ENCODE measurements at places on chromosomes 12 and 14.

- DNase-seq, result no peak
Observed at GRCh38 chr12:112153181-112153892, 28.0 kb downstream of the TRAFD1 start.

- DNase-seq, result no peak
Observed at GRCh38 chr12:69966409-69966808, 141.4 kb downstream of the MYRFL start.

GRCh38 chr12:5982106-5982505, 37.0 kb upstream of the ANO2 start:
- DNase-seq, result no peak

DNA sequence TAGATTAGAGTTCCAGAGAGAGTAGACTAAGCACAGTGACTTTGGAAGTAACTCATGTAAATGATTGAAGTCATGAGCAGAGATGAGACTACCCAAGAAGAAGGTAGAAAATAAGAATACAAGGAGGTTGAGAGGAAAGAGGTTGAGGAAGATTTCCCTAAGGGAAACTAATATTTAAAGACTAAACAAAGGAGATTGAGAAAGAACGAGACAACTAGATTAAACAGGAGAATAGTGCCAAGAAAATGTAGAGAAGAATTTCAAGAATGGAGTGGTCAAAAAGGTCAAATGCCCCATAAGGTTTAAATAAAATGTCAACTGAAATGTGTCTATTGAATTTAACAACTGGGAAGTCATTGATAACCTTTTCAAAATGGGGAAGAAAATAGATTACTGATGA, 59.0 kb downstream of the RPS29 start:
- no peak for DNase-seq

DNA sequence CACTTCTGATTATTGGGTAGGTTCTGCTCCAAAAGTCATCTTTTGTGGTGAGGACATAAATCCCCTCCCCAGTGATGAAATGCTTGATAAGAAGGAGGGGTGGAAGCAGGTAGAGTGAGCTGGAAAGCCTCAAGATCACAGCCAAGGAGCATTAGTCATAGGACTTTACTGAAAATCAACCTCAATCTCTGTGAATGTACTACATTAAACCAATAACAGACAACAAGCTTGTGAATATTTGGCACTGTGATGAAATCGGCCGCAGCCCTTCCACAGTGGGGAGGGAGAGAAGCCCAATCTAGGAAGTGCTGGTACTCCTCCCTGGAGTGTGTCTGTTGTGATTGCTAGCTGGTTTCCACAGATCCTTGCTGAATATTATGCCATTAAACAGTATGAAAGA, 41.2 kb upstream of the PTCSC3 start:
- DNase-seq, result no peak

GRCh38 chr12:39813776-39814175, 194.2 kb upstream of the ABCD2 start:
- DNase-seq, result no peak

DNA sequence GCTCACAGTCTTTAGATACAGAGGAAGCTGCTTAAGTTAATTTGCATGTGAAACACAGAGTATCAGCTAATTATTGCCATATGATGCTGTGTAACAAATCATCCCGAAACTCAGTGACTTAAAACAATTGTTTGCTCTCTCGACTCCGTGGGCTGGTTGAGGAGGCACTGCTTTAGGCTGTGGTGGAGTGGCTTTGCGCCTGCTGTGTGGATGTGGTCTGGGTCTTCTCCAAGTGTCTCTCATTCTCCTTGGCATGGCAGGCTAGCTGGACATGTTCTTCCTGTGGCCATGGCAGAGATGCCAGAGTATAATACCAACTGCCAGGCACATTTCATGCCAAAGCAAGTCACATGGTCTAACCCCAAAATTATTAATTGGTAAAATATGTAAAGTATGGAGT, 40.9 kb downstream of the PELI2 start:
- DNase-seq, result no peak

GRCh38 chr12:1107669-1108068, 116.6 kb downstream of the ERC1 start:
- no peak for DNase-seq

GRCh38 chr12:118150625-118151024, 14.7 kb downstream of the PEBP1 start:
- DNase-seq, result no peak

GRCh38 chr12:40921563-40922163, 229.4 kb downstream of the CNTN1 start:
- DNase-seq, result no peak

DNA sequence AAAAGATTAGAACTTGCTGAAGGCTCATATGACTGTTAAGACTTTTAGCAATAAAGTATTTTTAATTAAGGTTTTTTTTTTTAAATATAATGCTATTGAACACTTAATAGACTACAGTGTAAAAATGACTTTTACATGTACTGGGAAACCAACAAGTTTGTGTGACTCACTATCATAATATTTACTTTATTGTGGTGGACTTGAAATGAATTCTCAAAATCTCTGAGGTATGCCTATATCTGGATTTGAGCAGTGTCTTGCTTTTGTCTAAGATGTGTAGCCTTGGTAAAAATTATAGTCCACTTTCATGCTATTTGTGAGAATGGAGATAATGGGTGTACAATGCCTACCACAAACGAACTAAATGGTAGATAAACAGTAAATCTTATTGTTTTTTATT, 33.9 kb upstream of the NAV3 start:
- no peak for DNase-seq

DNA sequence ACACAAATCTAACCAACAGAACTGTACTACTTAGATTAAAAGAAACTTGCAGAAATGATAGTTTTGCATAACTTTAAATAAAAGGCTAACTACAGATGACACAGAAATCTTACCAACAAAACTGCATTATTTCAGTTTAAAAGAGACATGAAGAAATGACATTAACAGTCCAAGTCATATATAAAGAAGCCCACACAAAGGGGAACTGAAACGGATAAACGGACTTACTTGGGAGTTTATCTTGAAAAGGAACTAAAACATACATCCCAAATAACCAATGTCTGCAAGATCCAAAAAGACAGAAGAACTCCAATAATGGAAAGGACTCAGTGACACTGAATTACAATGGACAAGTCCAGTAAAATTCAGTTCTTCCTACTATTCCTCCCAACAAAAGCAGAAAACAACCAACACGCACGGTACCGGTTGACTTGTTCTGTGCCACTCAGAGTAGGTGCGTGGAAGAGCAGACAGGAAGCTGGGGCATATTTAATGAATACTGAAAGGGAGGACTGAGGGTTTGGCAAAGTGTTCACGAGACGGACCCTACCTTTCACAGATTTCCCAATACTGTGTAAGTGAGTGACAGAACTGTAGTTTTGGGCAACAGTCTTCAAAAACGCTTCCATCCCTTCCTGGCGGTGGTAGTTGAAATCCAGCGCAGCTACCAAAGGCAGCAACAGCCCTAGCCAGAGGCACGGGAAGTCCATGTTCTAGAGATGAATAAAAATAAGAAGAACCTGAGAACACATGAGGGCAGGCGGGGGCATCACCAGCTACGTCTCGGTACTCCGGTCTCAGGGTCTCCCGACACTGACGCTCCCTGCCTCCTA, 627 bp downstream of the CPM start:
- peak; percentile 28 for DNase-seq

GRCh38 chr14:95026851-95027463, 130.4 kb downstream of the DICER1 start:
- DNase-seq, result peak; percentile 6

DNA sequence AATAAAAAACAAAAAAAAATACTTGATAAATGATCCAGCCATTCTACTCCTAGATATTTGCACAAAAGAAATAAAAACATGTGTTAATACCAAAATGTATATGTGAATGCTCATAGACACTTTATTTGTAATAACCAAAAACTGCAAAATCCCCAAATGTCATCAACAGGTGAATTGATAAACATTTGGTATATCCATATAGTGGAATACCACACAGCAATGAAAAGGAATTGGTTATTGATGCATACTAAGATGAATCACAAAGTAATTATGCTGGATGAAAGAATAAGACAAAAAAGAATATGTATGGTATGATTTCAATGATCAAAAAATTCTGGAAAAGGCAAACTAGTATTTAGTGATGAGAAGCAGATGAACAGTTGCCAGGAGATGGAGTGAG, 124.7 kb upstream of the VASH1 start:
- no peak for DNase-seq

DNA sequence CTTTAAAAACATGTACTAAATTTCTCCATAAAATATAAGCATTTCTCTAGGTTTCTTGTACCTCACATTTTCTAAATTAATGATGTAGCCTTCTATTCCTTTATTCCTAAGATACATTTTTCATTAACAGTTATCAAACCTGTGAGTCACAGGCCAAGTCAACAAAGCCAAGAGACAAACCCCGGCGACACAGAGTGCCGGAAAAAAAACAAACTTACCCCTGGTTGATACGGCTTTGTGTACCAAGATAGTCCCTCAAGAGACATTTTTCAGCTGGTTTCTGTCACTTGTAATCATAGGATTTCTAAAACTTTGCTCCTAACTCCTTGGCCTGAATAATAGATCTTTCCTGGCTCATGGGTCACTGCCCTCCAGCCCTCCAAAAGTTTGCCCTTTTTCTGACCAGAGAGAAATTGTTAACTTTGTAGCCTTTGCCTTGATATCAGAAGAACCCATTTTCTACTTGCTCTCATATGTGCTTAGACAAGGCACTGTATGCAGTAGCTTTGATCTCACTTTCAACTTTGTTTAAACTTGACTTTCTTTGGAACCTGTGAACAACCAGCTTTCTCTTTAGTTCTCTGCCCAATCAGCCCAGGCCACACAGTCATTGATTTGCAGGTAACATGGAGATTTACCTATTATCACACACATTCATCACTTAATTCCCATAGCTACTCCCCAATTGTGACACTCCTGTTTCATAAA, 172.2 kb downstream of the PRKD1 start:
- DNase-seq, result no peak

GRCh38 chr14:96532632-96533031, 30.4 kb downstream of the PAPOLA start:
- DNase-seq, result no peak

DNA sequence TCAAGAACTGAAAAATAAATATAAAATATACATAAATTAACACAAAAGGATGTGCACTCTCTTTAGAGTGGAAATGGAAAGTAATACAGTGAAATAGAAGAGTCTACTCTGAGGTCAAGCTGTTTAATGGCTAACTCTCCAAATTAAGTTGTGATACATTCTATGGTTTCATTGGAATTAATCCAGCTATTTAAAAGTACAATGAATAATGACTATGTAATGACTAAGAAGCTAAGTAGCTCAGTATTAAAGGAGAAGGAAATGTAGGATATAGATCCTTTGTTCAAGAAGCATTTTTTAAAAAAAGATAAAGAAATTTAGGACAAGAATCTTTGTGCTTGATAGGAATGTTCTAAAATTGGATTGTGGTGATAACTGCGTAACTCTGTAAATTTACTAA, 85.3 kb downstream of the LRP6 start:
- no peak for DNase-seq

- no peak for DNase-seq
Observed at GRCh38 chr14:103122585-103122946, 695 bp upstream of the TNFAIP2 start.

- peak; percentile 79 for DNase-seq
Observed at GRCh38 chr12:10392394-10392930, 2.6 kb upstream of the KLRK1 start.

GRCh38 chr14:100862277-100862676, 36.4 kb downstream of the MEG3 start:
- DNase-seq, result no peak

DNA sequence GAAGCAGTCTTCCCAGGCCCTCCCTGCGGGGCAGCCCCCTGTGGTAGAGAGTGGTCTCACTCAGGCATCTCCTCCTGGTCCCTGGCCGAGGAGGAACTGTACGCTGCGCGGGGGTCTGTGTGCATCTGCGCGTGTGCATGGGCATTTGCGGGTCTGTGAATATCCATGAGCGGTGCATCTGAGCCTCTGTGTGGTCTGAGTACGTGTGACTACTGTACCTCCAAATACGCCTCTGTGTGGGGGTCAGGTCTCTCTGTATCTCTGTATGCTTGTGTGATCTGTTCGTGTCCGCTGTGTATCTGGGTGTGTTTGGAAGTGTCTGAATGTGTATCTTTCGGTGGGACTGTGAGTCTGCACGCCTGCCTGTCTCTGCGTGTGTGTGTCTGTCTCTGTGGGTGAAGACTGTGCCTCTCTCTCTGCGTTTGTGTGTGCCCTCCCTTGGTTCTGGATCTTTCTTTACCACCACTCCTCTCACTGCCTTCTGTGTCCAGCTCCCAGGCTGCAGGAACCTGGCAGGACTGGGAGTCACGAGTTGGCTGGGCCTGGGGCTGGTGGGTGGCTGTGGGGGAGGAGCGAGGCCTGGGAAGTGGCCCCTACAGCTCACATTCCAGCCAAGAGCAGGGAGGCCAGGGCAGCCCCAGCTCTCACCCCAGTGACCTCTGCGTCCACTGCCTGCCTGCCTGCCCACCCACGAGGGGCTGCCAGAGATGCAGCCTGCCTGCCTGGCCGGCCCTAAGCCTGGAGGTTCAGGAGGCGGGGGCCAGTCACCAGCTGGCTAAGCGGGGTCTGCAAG, 1.1 kb upstream of the PGF start:
- no peak for DNase-seq

- DNase-seq, result peak; percentile 87
Observed at GRCh38 chr14:75522224-75522982, at the start of gene BATF. Gene BATF (plus strand): TSS chr14:75522469. CDS start chr14:75522683, 214 bp downstream.

DNA sequence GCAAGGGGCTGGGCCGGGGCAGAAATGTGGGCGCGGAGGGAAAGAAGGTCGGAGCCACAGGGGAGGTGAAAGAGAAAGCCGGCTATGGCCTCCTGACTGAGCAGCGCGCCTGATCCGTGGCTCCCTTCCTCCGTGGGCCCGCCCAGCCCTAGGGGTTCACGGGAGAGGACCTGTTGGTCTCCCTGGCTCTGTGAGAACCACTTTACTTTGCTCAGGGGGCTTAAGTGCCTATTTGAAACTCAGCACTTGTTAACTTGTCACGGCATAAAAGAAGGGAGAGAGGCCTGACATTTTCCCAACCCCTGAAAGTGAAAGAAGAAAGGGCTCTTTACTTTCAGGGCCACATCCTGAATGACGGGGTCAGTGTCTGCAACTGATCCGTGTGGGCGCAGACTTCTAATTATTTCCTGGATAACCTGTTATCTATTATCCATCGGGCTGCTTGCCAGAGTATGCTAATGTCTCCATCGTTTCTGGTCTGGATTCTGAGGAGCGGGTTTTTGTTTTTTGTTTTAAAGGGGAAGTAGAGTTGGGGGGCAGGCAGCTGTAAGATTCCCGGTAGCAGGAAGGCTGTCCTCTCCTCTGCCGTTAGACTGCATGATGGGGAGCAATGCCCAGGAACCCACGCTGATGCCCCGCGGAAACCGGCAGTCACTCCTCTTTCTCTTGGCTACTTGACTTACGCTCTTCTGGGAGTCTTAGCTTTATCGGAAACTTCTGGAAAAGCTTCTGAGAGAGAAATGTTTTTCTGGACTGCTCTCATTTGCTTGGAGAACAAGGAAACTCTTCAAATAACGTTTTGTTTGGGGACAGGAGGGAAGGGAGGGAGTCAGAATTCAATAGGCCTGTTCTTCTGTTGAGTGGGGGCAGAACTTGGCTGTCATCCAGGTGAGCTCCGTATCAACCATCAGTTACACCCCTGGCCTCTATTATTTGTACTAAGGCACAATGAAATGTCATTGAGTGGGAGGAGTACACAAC, 127.7 kb upstream of the MAX start:
- DNase-seq, result peak; percentile 65

GRCh38 chr12:112937741-112938719, at the start of gene OAS3:
Gene OAS3 (plus strand): TSS chr12:112938474. CDS start chr12:112938531, 57 bp downstream.
- peak; percentile 80 for DNase-seq

All from activated CD8-positive, alpha-beta T cell treated with anti-CD3 and anti-CD28 coated beads, Interleukin-2, amount 10 ng/mL, durations not matched to agents 7 days and 5 days (primary cell).